Activated CD8-positive, alpha-beta T cell treated with anti-CD3 and anti-CD28 coated beads, Interleukin-2, amount 10 ng/mL, durations not matched to agents 7 days and 5 days (primary cell): ENCODE measurements at places on chromosomes 13 and 19.

DNA sequence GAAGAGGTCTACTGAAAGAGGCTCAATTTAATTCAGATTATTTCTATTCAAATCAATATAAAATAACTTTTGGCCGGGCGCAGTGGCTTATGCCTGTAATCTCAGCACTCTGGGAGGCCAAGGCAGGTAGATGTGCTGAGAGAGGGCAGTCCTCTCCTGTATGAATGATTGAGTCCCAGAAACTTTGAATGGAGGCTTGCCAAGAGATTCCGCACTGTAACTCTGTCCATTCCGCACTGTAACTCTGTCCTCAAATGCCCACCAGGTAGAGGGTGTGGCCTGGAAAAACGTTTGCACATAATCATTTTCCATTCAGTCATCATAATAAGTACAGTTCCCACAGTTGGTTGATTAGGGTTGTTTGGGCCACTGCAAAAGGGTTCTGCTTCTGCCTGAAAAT, 274.7 kb upstream of the SOX21 start:
- H3K4me3 ChIP-seq, result no peak overlapping the region
- H3K27me3 ChIP-seq, result peaks cover 10% of the 10 kb centered on the region
- H3K36me3 ChIP-seq, result no peaks in the 10 kb centered on the region
- H3K4me1 ChIP-seq, result no peaks in the 10 kb centered on the region

DNA sequence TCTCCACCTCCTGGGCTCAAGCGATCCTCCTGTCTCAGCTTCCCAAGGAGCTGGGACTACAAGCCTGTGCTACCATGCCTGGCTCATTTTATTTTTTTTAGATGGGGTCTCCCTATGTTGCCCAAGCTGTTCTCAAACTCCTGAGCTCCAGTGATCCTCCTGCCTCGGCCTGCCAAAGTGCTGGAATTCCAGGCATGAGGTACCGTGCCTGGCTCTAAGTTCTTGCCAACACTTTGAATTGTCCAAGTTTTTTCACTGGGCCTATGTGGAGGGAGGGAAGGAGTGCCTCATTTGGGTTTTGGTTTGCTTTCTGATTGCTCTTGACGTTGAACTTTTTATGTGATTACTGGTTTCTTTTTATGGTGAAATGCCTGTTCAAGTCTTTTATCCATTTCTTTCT, 4.4 kb upstream of the UNC13A start:
- no peak for DNase-seq
- peaks cover under 1% of the 10 kb centered on the region for H3K36me3 ChIP-seq
- H3K27me3 ChIP-seq, result peaks cover 26% of the 10 kb centered on the region
- peaks cover 4% of the 10 kb centered on the region for H3K4me1 ChIP-seq
- no peak overlapping the region for H3K27ac ChIP-seq

- no peak for DNase-seq
- no peaks in the 10 kb centered on the region for H3K36me3 ChIP-seq
- no peak overlapping the region for H3K4me3 ChIP-seq
- H3K4me1 ChIP-seq, result no peaks in the 10 kb centered on the region
Measured at GRCh38 chr19:52444506-52444905, 8.8 kb upstream of the ZNF578 start.

DNA sequence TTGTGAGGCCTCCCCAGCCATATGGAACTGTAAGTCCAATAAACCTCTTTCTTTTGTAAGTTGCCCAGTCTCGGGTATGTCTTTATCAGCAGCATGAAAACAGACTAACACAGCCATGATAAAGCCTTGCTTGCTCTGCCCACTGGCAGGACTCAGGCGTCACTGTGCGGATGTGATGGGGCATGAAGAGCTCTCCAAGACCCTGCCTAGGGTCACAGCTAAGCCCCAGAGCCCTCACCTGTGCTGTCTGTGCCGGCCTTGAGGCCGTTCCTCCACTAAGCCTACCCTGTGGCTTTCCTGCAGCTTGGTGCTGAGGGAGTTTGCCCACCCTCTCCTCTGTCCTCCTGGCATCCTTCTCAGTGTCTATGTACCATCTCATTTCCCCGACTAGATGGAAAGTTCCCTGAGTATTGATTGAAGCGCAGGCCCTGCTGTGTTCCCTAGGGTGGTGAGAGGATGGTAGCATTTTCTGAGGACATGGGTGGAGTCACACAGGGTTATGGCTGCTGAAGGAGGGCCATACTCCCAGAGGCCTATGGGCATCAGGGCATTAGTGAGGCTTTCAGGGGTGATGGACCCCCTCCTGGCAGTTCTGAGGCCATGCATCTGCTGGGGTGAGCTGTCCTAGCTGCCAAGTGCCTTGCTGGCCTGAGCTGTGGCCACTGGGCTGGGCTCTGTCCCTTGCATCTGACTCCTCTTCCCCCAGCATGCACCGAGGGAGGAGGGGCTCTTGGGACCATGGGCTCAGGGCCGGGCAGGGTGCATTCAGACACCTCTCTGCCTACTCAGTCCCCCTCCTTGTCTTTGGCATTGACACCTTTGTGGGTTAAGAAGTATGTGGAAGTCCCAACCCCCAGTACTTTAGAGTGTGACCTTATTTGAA, 75.3 kb downstream of the TEX29 start:
- no peak overlapping the region for H3K4me3 ChIP-seq
- no peaks in the 10 kb centered on the region for H3K4me1 ChIP-seq
- H3K36me3 ChIP-seq, result no peaks in the 10 kb centered on the region
- H3K27ac ChIP-seq, result no peak overlapping the region
- H3K27me3 ChIP-seq, result no peaks in the 10 kb centered on the region

- peaks cover 10% of the 10 kb centered on the region for H3K4me1 ChIP-seq
- H3K4me3 ChIP-seq, result no peak overlapping the region
- H3K27me3 ChIP-seq, result peaks cover 10% of the 10 kb centered on the region
Measured at GRCh38 chr13:21242236-21242635, 65.8 kb downstream of the MRPL57 start.

- DNase-seq, result no peak
- no peaks in the 10 kb centered on the region for H3K36me3 ChIP-seq
- no peak overlapping the region for H3K27ac ChIP-seq
- H3K27me3 ChIP-seq, result no peaks in the 10 kb centered on the region
- H3K4me1 ChIP-seq, result no peaks in the 10 kb centered on the region
Measured at GRCh38 chr13:103325672-103326071, 259.5 kb upstream of the SLC10A2 start.

- peaks cover 51% of the 10 kb centered on the region for H3K4me1 ChIP-seq
- H3K4me3 ChIP-seq, result no peak overlapping the region
- no peaks in the 10 kb centered on the region for H3K27me3 ChIP-seq
- H3K36me3 ChIP-seq, result peaks cover 63% of the 10 kb centered on the region
- H3K27ac ChIP-seq, result peak overlapping the region; percentile 78
- peak; percentile 40 for DNase-seq
Measured at GRCh38 chr19:35171730-35172129, 17.2 kb downstream of the FXYD5 start.

DNA sequence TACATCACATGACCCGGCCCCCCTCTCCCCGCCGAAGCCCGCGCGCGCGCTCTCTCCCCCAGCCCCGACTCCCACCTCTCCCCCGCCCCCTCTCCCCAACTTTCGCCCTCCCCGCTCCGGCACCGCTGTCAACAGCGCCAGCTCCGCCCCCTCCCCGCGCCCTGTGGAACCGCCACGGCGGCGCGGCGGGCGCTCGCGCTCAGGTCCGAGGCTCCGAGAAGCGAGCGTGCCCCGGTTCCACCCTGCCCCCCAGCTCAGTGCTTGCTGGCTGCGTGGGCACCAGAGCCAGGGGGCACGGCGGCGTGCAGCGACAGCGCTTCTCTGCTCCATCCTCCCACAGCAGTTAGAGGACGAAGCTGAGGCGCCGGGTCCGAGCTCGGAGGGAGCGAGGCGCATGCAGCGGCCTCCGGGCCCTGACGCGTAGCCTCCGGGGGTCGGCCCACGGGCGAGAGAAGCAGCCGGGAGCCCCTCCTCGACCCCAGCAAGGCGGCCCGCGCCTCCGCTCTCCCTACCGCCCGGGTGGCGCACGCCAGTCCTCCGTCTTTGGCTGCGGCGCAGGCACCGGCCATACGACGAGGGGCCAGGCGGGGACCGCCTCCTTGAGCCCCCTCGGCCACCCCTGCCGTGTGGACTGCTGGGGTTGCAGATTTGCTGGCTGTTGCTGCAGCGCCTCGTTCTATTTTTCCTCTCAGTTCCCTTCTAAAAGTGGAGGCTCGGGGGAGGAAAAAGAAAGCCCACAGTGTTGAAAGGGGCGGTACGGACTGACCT, 109.5 kb downstream of the KCNRG start:
- H3K4me3 ChIP-seq, result peak overlapping the region; percentile 84
- peak overlapping the region; percentile 85 for H3K27ac ChIP-seq
- H3K36me3 ChIP-seq, result peaks cover 30% of the 10 kb centered on the region
- H3K4me1 ChIP-seq, result peaks cover 53% of the 10 kb centered on the region

GRCh38 chr19:12871681-12872080, 9.6 kb downstream of the DNASE2 start:
- H3K4me3 ChIP-seq, result no peak overlapping the region
- no peaks in the 10 kb centered on the region for H3K27me3 ChIP-seq
- H3K4me1 ChIP-seq, result peaks cover 15% of the 10 kb centered on the region
- H3K27ac ChIP-seq, result no peak overlapping the region
- H3K36me3 ChIP-seq, result peaks cover 27% of the 10 kb centered on the region
- no peak for DNase-seq

DNA sequence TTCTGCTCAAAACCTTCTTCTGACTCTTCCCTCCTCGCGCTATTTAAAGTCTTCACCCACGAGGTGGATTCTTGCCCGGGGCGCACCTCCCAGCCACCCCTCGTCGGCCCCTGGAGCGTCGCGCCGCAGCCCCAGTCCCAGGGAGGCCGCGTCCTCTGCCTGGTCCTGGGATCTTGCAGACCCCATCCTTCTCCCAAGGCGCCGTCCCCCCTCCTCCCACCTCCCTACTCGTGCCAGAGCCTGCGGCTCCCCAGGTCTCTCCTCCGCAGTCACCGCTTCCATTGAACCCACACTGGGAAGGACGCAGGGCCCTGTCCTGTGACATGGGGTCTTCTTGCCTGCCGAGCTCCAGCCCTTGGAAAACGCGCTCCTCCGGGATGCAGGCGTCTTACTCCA, 486 bp downstream of the ZNF808 start:
- peaks cover 39% of the 10 kb centered on the region for H3K36me3 ChIP-seq
- no peak for DNase-seq
- no peaks in the 10 kb centered on the region for H3K27me3 ChIP-seq
- H3K4me3 ChIP-seq, result peak overlapping the region; percentile 97
- H3K27ac ChIP-seq, result peak overlapping the region; percentile 95

GRCh38 chr19:12494260-12494860, 9.7 kb upstream of the ZNF709 start:
- peaks cover 10% of the 10 kb centered on the region for H3K36me3 ChIP-seq
- H3K4me1 ChIP-seq, result peaks cover 15% of the 10 kb centered on the region
- no peak overlapping the region for H3K27ac ChIP-seq

- H3K27me3 ChIP-seq, result peaks cover 7% of the 10 kb centered on the region
- no peaks in the 10 kb centered on the region for H3K36me3 ChIP-seq
- DNase-seq, result no peak
Measured at GRCh38 chr13:52366291-52366690, 39.7 kb downstream of the THSD1 start.

DNA sequence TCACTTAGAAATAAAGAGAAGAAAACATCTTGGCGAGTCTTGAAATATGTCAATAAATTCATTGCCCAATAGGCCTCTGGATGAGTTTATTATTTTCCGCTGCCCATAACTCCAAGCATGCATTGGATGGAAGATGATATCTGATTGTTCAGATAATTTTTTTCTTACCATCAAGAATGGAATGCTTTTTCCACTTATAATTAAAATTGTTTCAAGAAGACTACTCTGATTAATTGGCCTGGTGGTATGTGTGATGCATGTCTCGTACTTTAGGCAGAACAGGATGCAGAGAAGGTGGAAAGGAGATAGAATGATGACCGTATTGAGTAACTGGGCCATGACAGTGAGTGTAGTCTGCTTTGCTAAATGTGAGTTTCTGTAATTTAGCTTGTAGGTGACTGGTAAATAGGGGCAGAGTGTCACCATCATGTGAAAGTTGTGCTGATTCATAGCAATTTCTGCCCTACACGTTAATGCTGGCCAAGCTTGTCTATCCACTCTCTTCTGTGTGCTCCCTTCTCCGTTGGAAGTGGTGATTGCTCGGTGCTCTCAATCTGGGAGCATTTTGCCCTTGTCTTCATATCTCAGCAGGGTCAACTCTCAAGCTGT, 13.5 kb upstream of the SPATA13 start:
- H3K36me3 ChIP-seq, result no peaks in the 10 kb centered on the region
- no peaks in the 10 kb centered on the region for H3K4me1 ChIP-seq
- DNase-seq, result no peak

- no peak overlapping the region for H3K4me3 ChIP-seq
- H3K4me1 ChIP-seq, result no peaks in the 10 kb centered on the region
- no peaks in the 10 kb centered on the region for H3K27me3 ChIP-seq
- H3K27ac ChIP-seq, result no peak overlapping the region
Measured at GRCh38 chr13:109389892-109390345, 396.5 kb downstream of the IRS2 start.

- DNase-seq, result no peak
- no peak overlapping the region for H3K27ac ChIP-seq
- H3K36me3 ChIP-seq, result peaks cover 30% of the 10 kb centered on the region
- H3K27me3 ChIP-seq, result no peaks in the 10 kb centered on the region
Measured at GRCh38 chr13:43077906-43078305, 54.5 kb downstream of the DNAJC15 start.

DNA sequence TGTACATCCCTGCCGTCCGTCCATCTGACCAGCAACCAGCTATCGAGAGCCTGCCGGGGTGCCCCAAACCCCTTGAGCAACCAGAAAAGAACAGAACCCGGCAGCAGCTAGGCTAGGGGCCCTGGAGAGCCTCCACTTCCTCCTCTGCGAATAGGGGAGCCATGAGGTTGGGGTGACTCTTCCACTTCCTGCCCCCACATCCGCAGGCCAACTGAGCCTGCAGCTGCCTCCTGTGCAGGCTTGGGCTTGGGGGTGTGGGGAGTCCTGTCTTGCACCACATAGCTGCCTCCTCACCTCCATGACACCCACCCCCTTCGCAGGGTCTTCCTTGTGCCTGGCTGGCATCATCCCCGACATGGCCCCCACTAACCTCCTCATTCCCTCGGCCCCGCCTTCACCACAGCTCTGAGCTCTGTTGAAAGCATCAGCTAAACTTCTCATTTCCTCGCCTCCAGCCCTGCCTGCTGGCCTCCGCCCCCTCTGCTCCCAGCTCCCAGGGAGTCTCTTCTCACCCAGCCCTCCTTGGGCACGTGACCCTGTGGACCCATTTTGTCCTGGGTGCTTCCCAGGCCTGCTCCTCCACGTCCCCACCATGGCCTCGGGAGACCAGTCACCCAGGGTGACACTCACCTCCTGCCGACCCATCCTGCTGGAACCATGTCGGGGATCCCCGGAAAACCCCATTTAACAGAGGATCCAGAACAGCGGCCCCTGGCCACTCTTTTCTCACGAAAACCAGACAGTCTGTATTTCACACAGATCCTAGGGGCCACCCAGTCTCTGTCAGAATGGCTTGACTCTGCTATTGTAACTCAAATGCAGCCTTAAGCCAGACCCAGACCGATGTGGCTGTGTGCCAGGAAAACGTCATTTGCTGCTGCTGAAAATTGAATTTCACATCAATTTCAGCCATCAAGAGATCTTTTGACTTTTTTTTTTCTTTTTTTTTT, 50.4 kb downstream of the MYO9B start:
- peak overlapping the region; percentile 83 for H3K4me3 ChIP-seq
- peak overlapping the region; percentile 100 for H3K27ac ChIP-seq
- H3K4me1 ChIP-seq, result peaks cover 81% of the 10 kb centered on the region
- peak; percentile 92 for DNase-seq
- H3K36me3 ChIP-seq, result peaks cover 55% of the 10 kb centered on the region
- no peaks in the 10 kb centered on the region for H3K27me3 ChIP-seq
